Activated CD4-positive, alpha-beta T cell treated with anti-CD3 and anti-CD28 coated beads, Interleukin-2, Interleukin-6, amounts not matched to agents 100 ng/mL and 50 ng/mL, durations not matched to agents 16 hours and 8 hours (primary cell): ENCODE measurements at places on chromosomes 12 and 14.

DNA sequence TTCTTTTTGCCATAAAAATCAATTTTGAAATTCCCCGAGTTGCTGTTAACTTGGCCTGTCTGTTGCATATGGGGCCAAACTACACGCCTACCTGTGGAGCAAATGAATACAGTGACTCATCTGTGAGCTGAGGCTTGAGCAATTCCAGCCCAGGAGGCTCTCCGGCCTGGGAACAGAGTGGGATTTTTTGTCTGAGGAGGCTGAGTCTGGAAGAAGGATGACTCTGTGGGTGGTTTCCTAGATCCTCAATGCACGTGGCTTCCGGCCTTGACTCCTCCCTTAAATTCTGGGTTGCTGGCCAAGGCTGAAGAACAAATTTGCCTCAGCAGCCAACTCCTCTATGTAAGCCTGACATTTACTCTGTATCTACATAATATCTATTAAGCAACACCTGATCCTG, 124.1 kb downstream of the SSPN start:
- no peak for DNase-seq

GRCh38 chr12:131047789-131048610, 94.3 kb downstream of the ADGRD1 start:
- no peak for DNase-seq

DNA sequence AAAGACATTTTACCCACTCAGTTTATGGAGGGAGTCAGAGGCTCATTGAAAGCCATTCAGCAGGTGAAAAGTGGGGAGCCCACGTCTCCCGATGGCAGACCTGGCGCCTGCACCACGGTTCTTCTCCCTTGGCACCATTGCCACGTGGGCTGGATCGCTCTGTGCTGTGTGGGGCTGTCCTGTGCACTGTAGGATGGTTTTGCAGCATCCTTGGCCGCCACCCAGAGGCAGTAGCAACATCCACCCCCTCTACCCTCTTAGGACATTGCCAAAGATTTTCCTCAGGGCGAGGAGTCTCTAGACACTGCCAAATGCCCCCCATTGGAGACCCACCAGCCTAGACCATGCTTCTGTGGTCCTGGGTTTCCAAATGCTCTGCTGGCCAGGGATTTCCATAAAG, 60.2 kb downstream of the SYNE3 start:
- no peak for DNase-seq

DNA sequence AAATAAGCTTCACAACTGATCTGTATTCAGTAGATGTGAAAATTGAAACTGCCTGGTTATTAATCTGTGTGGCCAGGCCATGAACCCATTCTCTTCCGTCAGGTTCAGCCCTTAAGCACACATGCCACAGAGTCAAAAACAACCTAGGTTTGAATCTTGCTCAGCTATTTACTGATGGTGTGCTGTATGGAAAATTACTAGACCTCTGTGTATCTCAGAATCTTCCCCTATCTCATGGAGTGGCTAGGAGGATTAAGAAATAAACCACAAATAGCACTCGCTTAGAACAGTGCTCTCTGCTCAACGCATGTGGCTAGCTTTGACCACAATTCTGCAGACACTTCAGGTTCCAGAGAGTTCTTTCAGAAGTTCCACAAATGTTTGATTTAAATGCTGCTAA, 240.7 kb upstream of the PLEKHG7 start:
- DNase-seq = peak; percentile 31

DNA sequence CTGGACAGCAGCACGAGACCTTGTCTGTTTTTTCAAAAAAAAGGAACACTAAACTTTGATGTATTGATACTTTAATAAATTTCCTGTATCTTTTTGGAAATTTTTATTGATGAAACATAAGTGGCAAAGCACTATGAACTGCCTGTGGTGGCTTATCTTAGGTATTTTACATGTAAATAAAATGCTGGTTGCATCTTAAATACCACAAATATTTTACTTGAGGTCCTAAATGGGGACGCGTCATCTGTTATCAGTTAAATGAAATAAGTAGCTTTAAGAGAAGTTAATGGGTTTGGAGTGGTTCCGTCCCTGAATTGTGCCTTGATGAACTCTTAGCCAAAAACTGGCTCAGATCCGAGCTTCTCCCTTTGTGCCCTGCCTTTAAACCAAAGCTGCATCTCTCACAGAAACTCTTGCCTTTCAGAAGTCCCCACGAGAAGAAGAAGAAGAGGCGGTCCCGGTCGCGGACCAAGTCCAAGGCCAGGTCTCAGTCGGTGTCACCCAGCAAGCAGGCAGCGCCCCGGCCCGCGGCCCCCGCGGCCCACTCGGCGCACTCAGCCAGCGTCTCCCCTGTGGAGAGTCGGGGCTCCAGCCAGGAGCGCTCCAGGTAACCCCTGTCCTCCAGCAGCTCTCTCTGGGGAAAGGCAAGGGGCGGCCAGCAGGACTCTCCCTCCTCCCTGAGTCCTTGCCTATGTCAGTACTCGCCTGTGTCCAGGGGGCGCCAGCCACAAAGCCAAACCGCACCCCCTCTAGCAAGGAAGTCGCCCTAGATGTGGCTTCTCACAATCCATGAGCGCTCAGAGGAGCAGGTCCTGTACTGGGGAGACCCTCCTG, 31.2 kb upstream of the MMP17 start:
- DNase-seq = no peak

DNA sequence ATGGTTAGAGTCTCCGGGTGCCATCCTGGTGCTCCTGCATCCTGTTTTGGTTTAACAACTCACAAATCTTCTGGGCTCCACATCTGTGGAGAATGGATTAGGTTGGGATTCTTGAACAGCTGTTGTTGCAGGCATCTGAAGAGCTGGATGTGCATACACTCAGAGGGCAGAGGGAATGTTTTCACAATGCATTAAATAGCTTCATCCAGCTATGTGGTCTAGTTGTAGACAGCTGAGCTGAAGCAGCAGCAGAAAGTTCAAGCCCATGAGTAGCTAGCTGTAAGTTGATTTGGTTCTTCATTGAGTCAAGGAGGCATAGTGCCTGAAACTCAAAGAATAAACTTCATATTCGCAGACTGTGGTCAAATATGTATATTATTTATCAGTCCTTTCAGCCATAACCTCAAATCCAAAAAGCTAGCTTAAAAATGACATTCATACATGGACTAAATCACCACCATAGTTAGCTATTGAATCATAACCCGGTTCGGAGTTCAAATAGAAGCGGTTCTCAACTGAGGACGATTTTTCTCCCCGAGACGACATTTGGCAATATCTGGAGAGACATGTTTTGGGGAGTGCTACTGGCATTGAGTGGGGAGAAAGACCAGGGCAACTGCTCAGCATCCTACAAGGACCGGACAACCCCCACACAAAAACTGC, 858 bp upstream of the ANKRD13A start:
- DNase-seq = no peak

DNA sequence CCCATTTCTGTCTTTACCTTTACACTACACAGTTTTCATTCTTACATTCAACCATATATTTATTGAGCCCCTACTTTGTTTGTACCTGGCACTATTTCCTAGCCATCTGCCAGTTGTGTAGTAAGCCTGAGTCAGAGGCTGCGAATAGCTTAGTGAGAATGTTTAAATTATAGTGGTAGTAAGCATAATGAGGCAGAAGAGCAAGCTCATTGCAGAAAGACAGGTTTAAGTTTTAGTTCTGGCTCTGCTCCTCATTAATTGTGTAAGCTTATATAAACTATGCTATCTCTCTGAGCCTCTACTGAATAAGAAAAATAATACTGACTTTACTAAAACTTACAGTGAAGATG, 123.5 kb downstream of the NAV3 start:
- no peak for DNase-seq

GRCh38 chr14:62546862-62547474, 498.3 kb downstream of the KCNH5 start:
- DNase-seq = no peak

DNA sequence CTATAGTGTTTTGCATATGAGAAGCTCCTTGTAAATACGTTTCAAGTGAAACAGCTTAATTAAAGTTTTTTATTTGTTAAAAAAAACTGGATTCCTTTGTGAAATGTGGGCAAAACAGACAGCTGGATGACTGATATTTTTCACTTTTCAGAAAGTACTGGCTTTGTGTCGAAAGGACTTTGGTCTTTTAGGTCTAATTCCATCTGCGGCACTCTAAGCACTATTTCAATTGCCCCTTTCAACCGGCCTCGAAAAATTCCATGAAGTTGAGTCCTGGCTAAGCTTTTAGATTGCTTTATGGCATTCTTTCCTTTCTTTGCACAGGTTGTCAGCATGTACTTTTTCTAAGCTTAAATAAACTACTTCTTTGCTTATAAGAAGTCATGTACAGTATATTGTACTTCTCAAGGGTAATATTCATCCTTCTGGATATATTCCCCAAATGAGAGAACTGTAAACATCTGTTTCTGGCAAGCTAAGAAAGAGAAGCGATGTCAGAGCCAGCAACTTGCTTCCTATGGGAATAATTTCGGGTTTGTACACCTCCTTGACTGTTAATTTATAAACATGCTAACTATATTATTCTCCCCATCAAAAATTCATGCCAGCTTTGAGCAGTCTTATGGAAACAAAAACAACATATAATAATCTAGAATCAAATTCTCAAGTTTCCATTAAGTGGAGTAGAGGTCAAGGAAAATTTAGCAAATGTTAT, 611.3 kb downstream of the ETNK1 start:
- DNase-seq = no peak

DNA sequence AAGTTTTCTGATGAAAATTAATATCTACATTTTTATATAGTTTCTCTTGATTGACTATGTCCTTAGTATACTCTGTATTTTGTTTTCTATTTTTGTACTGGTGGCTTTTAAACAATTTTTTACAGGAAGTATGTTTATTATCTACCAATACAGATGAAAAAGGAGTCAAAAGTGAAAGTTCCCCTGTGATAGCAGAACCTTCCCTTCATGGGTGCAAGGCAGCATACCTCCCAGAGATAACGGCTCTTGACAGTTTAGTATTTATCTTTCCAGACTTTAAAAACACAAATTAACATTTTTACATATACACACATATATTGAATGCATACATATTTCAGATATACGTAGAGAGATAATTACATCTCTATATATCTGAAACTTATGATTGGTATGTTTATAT, 17.1 kb upstream of the FAM234B start:
- DNase-seq = no peak

DNA sequence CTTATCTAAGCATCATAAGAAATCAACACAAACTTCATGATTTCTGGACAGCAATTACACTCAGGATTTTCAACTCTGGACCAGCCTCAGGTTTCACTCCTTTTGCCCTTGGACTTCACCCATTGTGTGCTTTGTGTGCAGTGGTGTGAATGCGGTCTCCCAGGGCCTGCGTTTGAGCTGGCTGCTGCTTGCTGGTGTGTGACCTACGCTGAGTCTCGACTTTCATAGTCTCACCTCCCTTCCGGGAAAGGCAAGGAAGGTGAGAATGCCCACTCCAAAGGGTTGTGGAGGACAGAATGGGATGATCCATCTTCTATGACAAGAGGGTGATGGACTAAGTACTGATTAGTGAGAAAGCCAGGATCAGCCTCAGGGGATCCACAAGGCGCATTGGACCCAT, 228.8 kb downstream of the C12orf75 start:
- DNase-seq = no peak

- DNase-seq = no peak
Observed at GRCh38 chr12:13562915-13563742, 366.6 kb downstream of the EMP1 start.

- peak; percentile 19 for DNase-seq
Observed at GRCh38 chr12:53751336-53752191, at the start of gene CISTR. CISTR (minus strand) TSS chr12:53751979.

- DNase-seq = no peak
Observed at GRCh38 chr12:113732916-113733315, 233.2 kb downstream of the RBM19 start.

DNA sequence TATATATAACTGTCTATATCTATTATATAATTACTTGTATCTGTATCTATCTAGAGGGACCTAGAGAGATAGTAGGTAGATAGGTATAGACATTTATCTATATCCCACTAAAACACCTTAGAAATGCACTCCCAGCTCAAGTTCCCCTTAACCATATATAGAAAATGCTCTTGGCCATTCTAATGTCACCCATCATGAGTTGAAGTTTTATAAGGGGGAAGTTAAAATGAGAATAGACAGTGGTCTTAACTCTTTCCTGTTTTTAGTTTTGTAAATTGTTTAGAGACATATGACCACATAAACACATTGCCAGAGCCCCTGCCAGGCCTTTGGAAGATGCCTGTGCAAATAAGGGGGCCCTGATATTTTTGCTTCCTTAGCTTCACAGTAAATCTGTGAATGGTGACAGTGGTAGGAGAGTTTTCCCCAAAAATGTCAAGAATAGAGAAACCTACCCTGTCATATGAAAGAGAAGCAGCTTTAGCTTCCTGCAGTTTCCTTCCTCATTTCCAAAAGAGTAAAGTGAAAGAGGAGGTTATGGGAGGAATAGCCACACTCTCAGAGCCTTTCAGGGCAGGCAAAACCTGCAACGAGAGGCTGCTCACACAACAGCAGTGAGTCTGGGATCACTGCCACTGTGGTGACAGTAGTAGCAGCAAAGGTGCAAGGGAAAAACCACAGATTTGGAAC, 45.5 kb downstream of the MGST1 start:
- DNase-seq = no peak

DNA sequence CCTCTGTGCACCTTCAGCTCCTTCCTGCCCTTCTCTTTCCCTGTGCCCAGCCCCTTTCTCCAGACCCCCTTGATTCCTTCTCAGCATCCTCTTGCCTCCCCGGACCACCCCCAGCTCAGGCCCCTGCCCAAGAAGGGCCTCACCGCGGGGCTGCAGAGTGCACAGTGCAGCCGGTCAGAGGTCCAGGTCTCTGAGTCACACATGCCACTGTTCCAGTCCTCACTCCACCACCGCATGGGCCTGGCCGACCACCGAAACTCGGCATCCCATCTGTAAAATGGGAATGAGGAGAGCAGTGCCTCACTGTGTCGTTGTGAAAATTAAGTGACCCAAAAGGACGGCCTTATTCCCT, 13.3 kb downstream of the BDKRB1 start:
- DNase-seq = no peak

GRCh38 chr12:110861729-110862128, 14.9 kb downstream of the CCDC63 start:
- no peak for DNase-seq

GRCh38 chr14:68036202-68036601, 216.6 kb downstream of the RAD51B start:
- no peak for DNase-seq

- peak; percentile 70 for DNase-seq
Observed at GRCh38 chr14:89027097-89027740, 202.8 kb downstream of the TTC8 start.

- no peak for DNase-seq
Observed at GRCh38 chr12:124543590-124544310, 23.7 kb downstream of the NCOR2 start.

DNA sequence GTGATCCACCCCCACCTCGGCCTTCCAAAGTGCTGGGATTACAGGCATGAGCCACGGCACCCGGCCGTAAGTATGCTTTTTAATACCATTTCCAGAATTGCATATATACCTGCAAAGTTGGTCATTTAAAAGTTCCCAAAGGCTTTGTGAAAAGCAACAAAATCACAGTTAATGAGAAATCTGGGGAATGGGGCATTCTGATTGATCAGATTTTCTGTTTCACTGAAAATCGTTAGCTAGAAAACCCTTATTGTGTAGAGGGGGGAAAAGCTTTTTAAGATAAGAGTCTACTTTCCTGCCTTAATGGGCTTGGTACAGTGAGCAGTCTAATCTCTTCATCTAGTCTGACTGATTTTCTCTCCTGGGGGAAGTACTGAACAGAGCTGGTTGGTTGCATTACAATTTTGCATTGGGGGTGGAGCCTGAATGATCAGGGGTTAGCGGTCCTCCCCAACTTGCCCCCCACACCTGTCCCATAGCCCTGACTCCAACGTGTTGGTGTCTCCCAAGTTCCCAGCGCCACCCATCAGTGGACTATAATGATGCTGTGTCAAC, 23.8 kb downstream of the IL31 start:
- DNase-seq = no peak
